ENCODE measurements at places on chromosomes 11 and 22.
A peak's percentile ranks its signal among the peaks of the same experiment; 100 is the strongest.

DNA sequence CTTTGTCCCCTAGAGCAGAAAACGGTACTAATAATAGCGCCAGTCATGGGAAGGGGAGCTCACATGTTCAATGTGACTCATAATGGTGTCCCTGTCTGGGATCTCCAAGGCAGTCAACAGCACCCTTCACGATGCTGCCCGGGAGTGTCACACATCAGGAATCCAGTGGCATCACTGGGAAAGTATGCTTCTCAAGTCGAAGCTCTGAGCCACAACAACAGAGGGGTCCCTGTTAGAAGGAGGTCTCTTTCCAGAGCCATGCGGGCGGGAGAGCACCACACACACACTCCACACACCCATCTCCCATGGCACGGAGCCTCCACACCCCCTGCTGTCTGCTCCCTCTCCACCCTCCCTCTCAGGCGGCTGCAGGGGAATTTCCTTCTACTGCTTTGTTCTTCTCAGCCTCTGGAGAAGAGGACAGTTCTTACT is 119.7 kb downstream of the ETS1 start:
- peak; percentile 99 for DNase-seq

GRCh38 chr11:108614086-108614485 is 20.5 kb upstream of the EXPH5 start:
- no peak for DNase-seq

GRCh38 chr11:113554526-113554925 is 79.3 kb upstream of the DRD2 start:
- no peak for DNase-seq

DNA sequence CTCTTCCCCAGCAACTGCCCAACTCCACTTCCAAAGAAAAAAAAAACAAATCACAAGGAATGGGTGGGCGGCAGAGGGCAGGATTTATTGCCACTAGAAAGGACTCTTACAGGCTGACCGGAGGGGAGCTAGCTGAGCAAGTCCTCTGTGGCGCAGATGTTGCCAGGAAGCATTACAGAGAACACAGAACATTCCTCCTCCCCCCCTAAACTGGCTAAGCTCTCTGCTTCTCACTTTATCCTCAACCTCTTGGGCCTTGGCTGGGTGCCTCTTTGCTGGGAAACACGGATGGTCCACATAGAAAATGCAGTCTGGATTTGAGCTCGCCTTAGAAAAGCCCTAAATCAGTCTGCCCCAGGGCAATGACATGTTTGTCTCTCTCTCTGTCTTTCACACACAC is 12.6 kb upstream of the FJX1 start:
- DNase-seq, result no peak

- DNase-seq, result no peak
Measured at GRCh38 chr22:17806437-17806836, 32.2 kb upstream of the BID start.

- DNase-seq, result peak; percentile 87
Measured at GRCh38 chr11:86089659-86090058, 20.8 kb upstream of the PICALM start.

DNA sequence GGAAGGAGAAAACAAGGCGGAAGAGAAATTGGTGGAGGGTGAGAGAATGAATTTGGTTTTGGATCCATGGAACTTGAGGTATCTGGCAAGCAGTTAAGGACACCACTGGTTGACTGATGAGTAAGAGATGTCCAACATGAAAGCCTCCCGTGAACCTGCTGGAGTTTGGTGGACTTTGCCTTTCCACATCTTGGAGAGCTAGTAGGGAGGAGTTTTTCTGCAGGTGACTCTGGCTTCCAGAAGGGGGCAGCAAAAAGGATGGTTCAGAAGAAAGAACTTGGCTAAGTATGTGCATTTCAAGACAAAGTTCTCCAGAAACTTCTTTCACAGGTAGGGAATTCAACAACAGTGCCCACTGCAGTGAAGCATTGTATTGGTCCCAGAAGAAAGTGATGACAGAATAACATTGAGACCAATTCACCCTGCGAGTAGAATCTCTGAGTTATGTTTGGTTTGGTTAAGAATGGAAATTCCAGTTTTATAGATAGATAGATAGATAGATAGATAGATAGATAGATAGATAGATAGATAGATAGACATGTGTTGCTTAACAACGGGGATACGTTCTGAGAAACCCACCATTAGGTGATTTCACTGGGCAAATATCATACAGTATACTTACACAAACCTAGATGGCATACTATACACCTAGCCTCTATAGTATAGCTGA is 28.5 kb downstream of the DCDC1 start:
- no peak for DNase-seq

DNA sequence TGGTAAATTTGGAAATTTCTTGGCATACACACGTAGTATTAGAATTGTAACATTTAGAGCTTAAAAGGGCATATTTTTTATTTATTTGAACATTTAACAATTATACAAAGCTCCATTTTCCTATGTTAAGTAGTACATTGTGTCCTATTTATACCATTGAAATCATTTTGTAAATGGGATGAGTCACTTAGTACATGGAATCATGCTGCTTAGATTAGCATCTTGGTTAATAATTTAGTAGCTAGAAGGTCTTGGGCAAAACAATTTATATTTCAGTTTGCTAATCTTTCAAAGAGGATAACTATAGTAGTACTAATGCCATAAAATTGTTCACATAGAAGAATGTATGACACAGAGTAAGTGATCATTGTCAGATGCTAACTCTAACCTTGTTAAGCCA is 450.1 kb upstream of the LUZP2 start:
- no peak for DNase-seq

Measured in AG04449 (cell line).